ENCODE measurements at places on chromosomes 6 and 20. TPM values are rescaled to one million over a fixed set of nuclear protein-coding genes. Genes with fewer than 3 reads are reported as not detected.

Gene HCK
- total RNA-seq: not detected

Gene RRAGD
- total RNA-seq: 3.1 TPM

Gene BTN2A1
- 17.4 TPM for total RNA-seq

Gene PRPH2
- not detected for total RNA-seq

Gene MDFI
- 0.86 TPM for total RNA-seq

Gene BPIFB3
- not detected for total RNA-seq

Gene PNPLA1
- not detected for total RNA-seq

Gene BEND6
- total RNA-seq: 0.96 TPM

Gene ZC2HC1B
- total RNA-seq: not detected

Gene PTCRA
- not detected for total RNA-seq

Gene HLA-DQA1
- total RNA-seq: not detected

Gene POU5F1
- total RNA-seq: 3.2 TPM

Gene LY6G6F
- not detected for total RNA-seq

Gene GSTA3
- not detected for total RNA-seq

Gene PET117
- total RNA-seq: 27.6 TPM

Gene ADGRF4
- total RNA-seq: 6.8 TPM

Gene APOM
- 1.8 TPM for total RNA-seq

Gene DEF6
- 0.06 TPM for total RNA-seq

Gene TRPC4AP
- total RNA-seq: 58.3 TPM

Gene GABRR1
- not detected for total RNA-seq

Gene BPI
- not detected for total RNA-seq

Gene C6orf15
- not detected for total RNA-seq

Gene DNAH8
- total RNA-seq: not detected

Gene COL9A1
- total RNA-seq: not detected

Gene OTOR
- total RNA-seq: not detected

Gene ADGRF1
- not detected for total RNA-seq
